T1000 (cell line): ENCODE measurements at places on chromosomes 11 and 22.
A peak's percentile ranks its signal among the peaks of the same experiment; 100 is the strongest.

DNA sequence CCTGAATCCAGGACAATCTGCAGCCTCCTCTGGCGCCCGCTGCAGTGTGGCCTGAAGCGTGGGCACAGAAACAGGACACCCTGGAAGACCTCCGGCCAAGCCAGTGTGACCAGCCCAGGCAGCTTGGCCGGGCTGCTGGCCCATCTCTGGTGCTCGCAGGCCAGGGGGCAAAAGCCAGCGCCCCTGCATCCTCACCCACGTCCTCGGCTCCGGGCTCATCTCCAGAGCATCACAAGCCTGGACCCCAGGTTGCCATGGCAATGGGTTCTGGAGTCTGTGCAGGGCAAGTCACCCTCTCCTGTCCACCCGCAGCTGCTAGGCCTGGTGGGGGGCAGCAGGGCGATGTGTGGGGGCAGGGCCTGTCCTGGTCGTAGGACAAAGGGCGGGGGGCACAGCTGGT, 9.3 kb upstream of the PDGFB start:
- no peak for DNase-seq

GRCh38 chr11:113241636-113242054, 72.7 kb upstream of the TTC12 start:
- no peak for DNase-seq

DNA sequence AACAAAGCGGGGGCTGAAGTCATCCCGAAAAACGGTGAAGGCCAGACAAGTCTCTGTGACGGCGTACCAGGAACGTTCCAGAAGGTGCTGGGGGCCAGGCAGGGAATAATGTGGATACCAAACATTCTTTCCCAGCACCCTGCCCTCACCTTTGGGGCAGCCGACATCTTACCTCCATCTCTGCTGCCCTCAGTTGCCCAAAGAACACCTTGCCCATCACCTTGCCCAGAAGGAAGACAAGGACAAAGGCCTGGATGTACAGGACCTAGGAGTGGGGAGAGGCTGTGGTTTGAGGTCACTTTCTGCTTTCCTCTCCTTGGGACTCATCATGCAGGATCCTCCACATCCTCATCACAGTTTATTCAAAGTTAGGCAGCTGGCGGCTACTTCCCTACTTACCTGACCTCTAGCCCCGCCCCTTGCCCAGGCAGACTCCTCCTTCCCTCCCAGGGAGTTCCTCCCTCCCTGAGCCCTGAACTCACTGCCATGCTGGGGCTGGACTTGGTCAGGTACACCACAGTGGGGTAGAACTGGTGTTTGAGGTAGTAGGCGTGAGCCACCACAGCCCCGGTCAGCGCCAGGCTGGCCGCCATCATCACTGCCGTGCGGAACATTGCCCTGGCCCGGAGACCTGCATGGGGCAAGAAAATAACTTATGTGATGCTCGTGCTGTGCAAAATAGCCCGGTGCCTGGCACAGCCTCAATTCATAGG, 1.2 kb downstream of the SYVN1 start:
- DNase-seq = no peak

GRCh38 chr11:33262011-33262645, 4.9 kb downstream of the HIPK3 start:
- no peak for DNase-seq

GRCh38 chr22:33337524-33337923, 279.3 kb upstream of the SYN3 start:
- DNase-seq = no peak

DNA sequence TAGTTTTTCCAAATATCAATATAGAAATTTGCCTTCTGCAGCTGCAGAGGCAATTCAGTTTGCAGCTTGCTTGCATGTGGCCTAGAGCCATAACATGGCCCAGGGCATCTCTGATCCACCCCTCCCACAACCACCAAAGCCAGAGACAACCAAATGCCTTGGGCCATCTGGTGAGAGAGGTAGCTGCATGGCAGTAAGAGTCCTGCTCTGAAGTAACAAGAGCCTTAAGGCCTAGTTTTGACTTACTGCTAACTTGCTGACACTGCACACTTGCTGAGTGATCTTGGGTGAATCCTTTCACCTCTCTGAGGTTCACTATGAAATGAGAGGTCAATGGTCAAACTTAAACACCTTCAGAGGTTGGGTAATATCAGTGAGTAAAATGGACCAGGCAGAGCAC, 4.9 kb upstream of the SPECC1L start:
- no peak for DNase-seq

GRCh38 chr11:76796511-76797198, 13.5 kb downstream of the TSKU start:
- no peak for DNase-seq

- no peak for DNase-seq
Measured at GRCh38 chr11:34926101-34926830, 9.8 kb downstream of the PDHX start.

DNA sequence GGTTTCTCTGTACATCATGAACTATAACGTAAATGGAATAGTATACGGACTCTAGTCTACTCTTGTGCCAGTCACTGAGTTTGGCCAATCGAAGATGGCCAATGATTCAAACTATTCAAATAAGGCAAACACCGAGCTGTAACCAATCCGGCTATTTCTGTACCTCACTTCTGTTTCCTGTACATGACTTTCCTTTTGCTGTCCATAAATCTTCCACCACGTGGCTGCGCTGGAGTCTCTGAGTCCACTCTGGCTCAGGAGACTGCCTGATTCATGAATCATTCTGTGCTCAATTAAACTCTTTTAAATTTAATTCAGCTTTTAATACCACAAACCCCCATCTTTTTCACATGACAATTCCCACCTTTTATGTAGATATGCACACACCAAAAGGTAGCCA, 1.5 kb upstream of the JAML start:
- DNase-seq = no peak

GRCh38 chr22:25169278-25170031, 30.2 kb upstream of the CRYBB3 start:
- DNase-seq = no peak

DNA sequence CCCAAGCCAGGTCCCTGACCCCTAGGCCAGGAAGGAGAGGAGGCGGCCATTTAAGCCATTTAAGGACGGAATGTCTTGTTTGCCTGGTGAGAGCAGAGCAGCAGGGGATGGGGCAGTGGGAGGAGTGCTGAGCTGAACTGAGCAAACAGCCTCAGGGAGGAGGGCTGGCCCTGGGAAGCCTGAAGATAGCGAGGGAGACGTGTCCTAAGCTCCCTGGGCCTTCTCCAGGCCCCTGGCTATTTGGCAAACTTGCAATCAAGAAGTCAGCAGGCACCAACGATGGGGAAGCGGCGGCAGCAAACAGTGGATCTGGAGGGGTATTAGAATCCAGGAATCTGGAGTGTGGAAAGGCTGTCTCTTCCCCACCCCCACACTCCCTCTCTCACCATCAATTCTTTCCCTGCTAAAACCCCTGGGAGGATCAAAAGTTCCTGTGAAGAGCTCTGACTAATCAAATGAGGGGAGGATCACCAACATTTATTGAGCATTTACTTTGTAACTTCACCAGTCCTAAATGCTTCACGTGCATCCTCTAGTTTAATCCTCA, 8.8 kb downstream of the BCL9L start:
- DNase-seq = peak; percentile 50
